ENCODE measurements at places on chromosomes 6 and 20.

DNA sequence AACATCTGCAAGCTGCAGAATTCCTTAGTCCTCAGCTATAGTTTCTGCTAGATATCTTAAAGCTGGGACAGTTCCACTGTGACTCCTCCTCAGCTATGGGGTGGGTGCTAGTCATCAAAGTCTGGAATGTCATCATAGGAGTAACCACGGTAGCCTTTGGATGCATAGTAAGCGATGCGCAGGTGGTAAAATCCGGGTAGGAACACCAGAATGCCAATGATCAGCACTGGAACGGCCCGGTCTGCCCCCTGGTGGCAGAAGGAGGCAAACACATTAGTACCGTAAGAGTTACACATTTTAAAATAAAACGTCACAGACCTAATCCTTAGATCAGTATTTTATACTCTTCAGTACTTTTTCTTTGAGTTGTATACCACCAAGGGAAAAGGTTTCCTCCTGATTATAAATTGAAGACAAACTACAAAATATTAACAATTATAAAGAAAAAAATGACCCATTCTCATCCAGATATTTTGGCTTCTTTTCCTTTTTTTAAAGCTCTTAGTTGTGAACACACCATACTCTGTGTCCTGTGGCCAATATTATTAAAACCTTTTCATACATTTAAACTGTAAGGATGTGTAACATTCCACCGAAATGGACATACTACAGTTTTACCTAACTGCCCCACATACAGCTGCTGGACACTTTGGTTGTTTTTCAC is 18.9 kb downstream of the PCNA start:
- DNase-seq = peak; percentile 90

DNA sequence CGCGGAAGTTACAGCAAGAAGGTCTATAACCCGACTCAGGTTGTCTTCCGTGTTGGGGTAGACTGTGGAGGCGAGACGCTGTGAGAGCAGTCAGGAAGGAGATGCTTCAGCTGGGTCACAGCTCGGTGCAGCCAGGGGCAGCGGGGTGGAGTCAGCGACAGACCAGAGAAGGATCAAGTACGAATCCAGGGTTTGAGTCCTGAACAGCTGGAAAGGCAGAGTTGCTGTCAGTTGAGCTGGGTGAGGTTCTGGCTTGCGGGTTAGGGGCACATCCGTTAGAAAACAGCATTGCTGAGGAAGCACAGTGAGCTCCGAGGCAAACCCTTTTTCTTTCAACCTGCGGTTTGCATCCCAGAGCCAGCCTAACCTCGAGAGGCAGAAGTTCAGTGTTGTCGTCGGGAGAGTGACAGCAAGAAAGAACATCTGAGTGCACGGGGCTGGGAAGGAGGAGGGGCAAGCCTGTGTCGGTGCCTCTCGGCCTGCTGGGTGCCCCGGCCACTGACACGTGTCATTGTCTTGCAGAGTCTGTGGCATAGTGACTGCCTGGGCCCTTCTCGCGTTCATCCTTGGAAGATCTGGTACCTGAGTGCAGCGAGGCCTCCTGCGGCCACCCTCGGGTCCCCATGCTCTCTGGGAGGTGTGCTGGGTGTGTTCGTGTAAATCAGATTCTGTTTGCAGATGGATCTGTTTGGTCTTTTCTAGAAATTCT is 20.0 kb downstream of the PNLDC1 start:
- DNase-seq = no peak

DNA sequence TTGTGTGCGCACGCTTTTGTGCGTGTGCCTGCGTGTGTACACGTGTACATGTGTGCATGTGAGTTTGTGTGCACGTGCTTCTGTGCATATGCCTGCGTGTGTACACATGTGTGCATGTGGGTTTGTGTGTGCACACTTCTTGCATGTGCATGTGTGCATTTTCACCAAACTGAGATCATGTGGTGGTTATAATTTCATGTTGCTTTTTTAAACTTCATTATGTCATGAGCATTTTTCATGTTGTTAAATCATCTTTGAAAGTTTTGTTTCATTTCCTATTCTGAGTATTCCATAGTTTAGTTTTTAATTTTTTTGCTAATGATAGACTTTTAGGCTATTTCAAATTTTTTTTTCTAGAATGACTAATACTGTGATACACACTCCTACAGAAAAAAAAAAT is 6.4 kb upstream of the CST3 start:
- DNase-seq = no peak

DNA sequence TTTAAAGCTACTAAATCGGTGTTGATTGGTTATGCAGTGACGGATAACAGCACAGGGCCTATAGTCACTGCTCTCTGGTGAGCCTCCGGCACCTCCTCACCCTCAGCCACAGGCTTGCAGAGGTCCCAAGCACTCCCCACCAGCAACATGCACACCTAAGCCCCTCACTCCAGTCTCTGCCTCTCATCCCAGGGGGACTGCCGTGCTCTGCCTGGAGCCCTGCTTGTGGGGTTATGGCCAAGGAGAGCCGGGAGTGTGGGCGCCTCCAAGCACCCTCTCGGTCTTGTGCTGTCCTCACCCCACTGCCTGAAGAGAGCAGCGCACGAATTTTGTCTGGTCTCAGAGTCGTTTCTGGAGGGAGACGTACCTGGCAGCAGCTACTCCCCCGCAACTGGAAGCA is 6.8 kb upstream of the EEF1A2 start:
- no peak for DNase-seq

- DNase-seq = no peak
These were observed 371.7 kb downstream of the TENT5A start for GRCh38 chr6:81380718-81381338.

DNA sequence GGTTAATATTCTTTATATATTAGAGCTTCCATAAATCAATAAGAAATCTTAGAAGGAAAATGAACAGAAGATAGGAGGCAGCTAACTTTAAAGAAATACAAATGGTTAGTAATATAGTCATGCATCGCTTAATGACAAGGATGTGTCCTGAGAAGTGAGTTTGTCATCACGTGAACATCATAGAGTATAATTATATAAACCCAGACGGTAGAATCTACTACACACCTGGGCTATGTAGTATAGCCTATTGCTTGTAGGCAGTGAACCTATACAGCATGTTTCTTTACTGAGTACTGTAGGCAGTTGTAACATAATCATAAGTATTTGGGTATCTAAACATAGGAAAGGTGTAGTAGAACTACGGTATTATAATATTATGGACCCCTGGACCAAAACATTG is 14.3 kb downstream of the TBPL1 start:
- DNase-seq = no peak

- no peak for DNase-seq
These were observed 19.7 kb downstream of the ACSS2 start for GRCh38 chr20:34896086-34896621.

- DNase-seq = no peak
These were observed 207.8 kb downstream of the TTLL2 start for GRCh38 chr6:167532410-167533288.

GRCh38 chr6:147711476-147711875 is 203.0 kb downstream of the SAMD5 start:
- DNase-seq = no peak

- DNase-seq = peak; percentile 9
These were observed 41.2 kb downstream of the PLCG1 start for GRCh38 chr20:41178495-41178894.

GRCh38 chr6:133128191-133128590 is 113.0 kb upstream of the EYA4 start:
- no peak for DNase-seq

DNA sequence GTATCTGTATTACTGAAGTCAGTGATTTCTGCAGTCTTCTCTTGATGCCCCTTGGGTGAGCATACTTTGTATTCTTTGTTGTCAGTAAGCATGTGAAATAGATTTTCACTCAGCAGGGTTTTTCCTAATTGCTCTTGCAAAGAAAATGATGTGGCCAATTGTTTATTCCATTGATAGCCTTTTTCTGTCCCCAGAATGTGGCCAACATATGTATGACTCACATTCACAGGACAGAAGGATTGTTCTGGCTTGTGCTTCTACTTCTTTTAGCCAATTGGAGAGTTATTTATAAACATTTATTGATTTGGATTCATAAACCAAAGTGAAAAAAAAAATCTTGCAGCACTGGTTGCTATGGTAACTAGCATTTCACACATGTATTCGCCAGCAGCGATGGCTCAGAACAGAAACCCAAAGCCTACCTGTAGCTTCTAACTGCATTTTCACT is 54.4 kb upstream of the RBM24 start:
- DNase-seq = no peak

DNA sequence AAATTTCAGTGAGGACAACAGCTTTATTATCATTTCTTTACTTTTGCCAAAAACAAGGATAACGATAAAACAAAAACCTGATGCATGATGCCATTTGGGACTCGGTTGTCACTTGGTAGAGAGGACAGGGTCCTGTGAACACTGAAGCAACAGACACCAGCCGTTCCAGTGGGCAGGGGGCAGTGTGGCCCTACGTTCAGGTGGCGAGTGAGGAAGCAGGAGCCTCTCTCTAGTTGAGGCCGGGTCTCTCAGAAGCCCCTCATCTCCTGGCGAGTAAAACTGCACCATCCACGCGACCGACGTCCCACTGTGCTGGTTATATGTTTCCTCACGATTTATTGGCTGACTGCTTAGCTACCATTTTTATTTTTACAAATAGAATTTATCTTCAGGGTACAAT is 231.6 kb downstream of the THBS2 start:
- no peak for DNase-seq

- no peak for DNase-seq
These were observed 278.1 kb upstream of the SYNCRIP start for GRCh38 chr6:85920782-85921181.

DNA sequence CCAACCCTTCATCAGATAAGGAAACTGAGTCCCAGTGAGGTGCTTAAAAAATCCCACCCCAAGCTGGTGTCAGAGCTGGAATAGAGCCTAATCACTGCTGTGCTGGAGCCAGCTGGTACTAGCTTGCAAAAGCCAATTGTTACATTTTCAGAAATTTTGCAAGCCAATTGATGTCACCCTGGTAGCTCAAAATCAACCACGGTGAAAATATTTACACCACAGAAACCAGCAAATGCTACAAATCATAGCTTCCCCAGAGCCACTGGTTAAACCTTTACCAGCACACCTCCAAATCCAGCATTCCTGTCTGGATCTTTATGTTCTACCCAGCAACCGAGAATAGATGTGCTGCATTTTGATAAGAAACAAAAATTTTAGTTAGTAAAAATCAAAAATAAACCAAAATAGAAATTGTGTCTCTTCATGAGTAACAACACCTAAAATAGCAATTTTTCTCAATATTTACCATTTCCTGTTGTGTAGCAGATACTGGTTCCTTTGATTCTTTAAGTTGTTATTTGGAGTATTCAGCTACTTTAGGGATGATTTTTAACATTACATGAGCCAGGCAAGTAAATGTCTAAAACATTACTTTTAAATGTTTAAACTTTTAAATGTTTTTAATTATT is 7.2 kb upstream of the LCA5 start:
- DNase-seq = no peak

GRCh38 chr6:4521070-4521469 is 255.1 kb upstream of the CDYL start:
- no peak for DNase-seq

DNA sequence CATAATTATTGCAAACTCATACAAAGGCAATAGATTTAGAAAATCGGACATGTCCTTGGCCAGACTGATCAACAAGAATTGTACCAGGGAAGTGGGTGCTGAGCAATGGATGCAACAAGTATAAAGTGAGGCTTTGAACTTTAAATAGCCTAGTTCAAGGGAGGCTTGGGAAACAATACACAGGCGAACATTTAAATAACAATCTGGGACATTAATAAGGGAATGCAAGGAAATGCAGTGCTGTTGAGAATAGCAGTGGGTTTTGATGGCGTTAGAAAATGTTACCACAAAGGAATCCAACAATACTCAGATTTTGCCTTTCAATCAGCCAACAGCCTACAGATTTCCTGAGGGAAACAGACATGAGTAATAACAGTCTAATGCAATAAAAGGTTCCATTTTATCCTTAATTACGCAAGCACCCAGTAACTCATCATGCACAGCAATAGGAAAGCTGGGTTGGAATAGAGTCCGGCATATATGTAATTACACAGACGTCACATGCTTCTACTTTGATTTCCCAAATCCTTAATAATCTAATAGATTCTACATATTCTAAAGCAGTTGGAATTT is 134.6 kb downstream of the PHACTR1 start:
- no peak for DNase-seq

GRCh38 chr20:36519944-36520343 is 21.4 kb upstream of the MYL9 start:
- DNase-seq = no peak

- DNase-seq = no peak
These were observed 2.1 kb upstream of the RBM38 start for GRCh38 chr20:57388953-57389694.

GRCh38 chr20:51563486-51564332 is 21.2 kb upstream of the NFATC2 start:
- DNase-seq = peak; percentile 67

DNA sequence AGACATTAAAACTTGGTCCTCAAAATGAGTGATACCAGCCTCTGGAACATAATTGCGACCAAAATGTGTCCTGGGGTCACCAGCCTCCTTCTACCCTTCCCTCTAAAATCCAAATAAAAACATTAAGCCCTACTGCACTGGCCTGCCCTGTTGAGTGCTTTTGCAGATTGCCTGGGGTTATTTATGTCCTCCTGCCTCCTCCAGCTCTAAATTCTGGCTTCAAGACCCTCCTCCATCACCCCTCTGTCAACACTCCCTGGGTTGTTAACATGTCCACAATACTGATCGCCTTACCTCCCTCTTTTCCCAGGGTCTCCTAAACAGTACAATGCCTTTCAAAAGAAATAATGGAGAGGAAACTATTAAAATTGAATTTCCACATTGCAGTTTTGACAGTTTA is 327.5 kb downstream of the NRN1 start:
- no peak for DNase-seq

DNA sequence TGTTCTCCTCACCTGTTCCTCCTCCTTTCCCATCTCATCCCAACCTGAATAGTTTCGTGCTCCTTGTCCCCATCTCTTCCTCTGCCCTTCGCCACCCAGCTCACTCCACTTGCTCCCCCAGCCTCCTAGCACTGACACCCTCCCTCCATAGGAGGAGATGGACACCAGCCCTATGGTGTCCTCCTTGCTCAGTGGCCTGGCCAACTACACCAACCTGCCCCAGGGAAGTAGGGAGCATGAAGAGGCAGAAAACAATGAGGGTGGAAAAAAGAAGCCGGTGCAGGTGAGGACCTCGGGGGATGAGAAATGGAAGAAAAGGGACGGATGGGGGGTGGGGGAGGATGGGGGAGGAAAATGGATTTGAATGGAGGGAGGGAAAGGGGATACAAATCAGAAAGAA is 6.2 kb downstream of the SLC12A5 start:
- no peak for DNase-seq

DNA sequence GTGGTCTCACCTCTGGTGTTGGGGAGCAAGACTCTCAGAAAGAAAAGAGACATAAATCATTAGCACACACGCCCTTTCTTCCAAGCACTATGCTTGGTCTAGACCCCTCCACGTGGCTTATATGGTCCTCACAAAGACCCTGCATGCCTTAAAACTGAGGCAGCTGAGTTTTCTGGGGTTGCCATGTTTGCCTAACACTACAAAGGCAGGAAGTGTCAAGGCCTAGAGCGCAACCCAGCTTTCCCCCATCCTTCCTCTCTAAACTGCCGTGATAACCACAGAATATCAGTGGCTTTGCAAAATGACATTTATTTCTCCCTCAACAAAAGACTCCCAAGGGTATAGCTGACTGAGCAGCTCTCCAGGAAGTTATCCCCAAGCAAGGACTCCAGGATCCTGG is 146.5 kb upstream of the TOP1 start:
- no peak for DNase-seq

All from activated CD8-positive, alpha-beta memory T cell treated with anti-CD3 and anti-CD28 coated beads for 24 hours (primary cell).